Colonic mucosa (tissue), 4 donors: ENCODE measurements at places on chromosomes 12 and 14.

GRCh38 chr12:92208613-92209121 is 63.0 kb upstream of the BTG1 start:
- DNase-seq: peak; percentile 29

GRCh38 chr14:32368107-32368506 is 39.0 kb downstream of the AKAP6 start:
- DNase-seq: no peak

- DNase-seq: peak; percentile 77
Observed at GRCh38 chr12:13534645-13535398, 338.3 kb downstream of the EMP1 start.

- DNase-seq: peak; percentile 23
Observed at GRCh38 chr14:69694730-69695281, 72.1 kb upstream of the SRSF5 start.

DNA sequence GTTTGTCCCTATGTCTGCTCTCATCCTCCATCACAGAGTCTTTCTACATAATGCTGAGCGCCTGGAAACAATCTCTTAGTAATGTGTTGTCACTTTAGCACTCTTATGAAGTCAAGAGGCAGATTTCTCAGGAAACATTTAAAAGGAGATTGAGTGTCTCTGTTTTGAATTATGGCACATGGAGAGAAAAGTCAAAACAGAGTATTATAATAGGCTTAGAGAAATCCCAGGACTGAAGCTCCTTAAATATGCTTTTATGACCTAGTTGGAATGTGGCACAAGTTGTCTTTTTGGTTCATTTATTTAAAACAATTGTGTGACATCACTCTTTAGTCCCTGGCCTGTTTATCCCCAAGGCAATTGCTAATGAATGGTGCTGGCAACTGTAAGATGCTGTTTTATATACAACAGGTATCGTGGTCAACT is 117.8 kb upstream of the HIF1A start:
- no peak for DNase-seq

- DNase-seq: no peak
Observed at GRCh38 chr12:29316752-29317151, 64.2 kb downstream of the ERGIC2 start.

GRCh38 chr14:95233702-95234241 is 76.4 kb upstream of the DICER1 start:
- no peak for DNase-seq

DNA sequence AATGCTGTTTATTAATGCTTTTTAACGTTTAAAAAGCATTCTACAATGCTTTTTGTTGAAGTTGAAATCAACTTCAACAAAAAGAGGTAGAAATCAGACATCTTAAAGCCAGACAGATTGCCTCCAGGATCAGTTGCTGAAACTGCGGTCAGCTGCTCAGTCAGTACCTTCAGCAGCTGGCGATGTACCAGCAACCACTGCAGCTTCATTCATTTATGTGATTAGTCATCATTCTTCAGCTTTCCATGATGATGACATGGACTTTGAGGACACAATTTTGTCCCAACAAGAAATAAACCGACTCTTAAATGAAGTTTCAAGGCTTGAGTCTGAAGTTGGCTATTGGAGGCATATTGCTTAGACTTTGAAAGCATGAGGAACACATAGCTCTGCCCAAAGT is 31.5 kb upstream of the NUAK1 start:
- no peak for DNase-seq

GRCh38 chr14:75247286-75247922 is 31.2 kb upstream of the FOS start:
- DNase-seq: no peak

DNA sequence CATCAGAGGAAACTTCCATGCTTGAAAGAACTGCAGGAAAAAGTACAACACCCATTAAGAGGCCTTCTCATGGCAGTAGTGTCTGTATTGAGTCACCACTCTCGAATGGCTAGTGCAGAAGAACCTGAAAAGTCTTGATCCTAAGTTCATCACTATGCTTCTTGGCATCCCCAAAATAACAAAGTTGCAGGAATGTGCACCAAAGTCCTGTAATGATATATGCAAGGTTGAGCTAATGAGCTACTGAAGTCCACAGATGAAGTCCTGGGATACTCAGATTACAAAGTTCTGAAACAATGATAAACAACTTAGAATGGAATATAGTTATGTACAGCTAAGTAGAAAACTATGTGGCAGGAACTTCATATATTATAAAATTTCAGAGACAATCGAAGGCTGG is 545.4 kb downstream of the FOXG1 start:
- no peak for DNase-seq

- DNase-seq: no peak
Observed at GRCh38 chr14:104638190-104638589, 33.6 kb upstream of the TMEM179 start.

GRCh38 chr14:75430116-75430515 is 2.3 kb downstream of the JDP2 start:
- peak; percentile 32 for DNase-seq

GRCh38 chr12:90112666-90113065 is 404.0 kb upstream of the ATP2B1 start:
- DNase-seq: no peak

DNA sequence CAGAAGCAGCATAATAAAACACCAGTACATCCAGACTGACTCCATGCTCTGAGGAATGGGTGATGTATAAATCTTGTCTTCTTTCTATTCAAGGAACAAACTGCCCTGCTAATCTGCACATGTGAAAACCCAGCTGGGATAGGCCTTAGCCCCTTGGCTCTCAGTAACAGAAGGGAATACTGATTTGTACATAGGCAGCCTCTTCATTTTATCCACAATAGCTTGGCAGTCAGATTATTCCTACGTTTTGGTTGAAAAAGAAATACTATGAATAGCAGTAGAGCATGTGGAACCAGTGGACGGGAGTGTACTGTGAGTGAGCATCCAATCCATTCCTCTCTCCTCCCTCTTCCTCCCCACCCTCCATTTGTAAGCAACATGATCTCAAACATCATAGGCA is 113.5 kb upstream of the ARHGAP5 start:
- DNase-seq: no peak

- DNase-seq: no peak
Observed at GRCh38 chr12:52499806-52500560, 6.9 kb upstream of the KRT6A start.

DNA sequence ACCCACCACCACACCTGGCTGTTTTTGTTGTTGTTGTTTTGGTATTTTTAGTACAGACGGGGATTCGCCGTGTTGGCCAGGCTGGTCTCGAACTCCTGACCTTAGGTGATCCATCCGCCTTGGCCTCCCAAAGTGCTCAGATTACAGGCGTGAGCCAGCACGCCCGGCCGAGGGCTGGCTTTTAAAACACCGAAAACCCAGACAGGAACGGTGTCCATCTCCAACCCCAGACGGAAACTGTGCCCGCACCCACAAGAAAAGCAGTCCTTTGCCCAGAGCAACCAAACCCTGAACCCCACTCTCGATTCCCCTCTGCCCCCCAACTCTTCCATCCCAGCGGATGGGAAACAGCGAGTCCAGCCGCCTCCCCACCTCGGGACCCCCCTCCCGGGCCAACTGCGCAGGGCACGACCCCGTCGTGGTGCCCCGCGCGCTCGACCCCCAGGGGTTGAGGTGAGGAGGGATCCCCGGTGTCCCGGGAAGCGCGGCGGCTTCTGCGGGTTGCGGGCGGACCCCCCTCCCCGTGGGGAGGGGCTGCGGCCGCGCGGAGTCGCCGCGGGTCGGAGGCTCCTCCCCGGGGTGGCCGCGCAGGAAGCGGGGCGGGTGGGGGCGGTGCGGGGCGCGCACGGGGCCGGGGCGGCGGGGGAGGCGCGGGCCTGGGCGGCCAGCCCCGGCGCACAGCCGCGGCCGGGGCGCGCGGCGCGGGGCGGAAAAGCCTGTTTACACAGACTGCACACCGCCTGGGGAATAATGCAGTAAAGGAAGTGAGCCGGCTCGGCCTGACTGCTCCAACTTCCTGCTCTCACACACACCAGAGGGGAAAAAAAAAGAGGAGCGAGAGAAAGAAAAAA is at the start of gene ELK3:
ELK3 (plus strand) TSS at position 651 of the 851 bp plus-strand sequence.
- peak; percentile 75 for DNase-seq

DNA sequence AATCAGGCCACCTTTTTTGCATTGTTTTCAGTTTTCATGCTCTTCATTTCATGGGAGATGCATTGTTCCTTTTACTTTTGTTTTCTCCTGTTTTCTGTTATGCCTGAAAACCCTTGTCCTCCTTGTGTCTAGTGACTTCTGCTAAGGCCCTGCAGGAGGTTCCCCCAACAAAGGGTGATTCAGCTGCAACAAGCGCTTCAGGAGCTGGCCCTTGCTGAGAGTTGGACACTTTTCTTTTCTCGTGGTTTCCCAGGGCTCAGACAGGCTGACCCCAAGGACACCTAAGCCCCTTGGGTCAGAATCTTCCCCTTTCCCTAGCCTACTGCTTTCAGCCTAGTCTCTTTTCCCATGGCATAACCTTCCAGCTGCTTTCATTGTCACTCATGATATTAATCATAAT is 98.9 kb downstream of the PLXNC1 start:
- DNase-seq: no peak

- no peak for DNase-seq
Observed at GRCh38 chr12:10624605-10625004, 11.2 kb upstream of the MAGOHB start.

- DNase-seq: no peak
Observed at GRCh38 chr12:120075034-120075616, 41.4 kb downstream of the RAB35 start.

- peak; percentile 47 for DNase-seq
Observed at GRCh38 chr14:22814941-22815713, at the start of gene SLC7A7. SLC7A7 (minus strand) TSS chr14:22815435; CDS start chr14:22813398, 2,037 bp downstream.

GRCh38 chr12:3271639-3272038 is 194.5 kb downstream of the TSPAN9 start:
- DNase-seq: no peak

GRCh38 chr12:76990716-76991115 is 74.7 kb downstream of the E2F7 start:
- DNase-seq: no peak

DNA sequence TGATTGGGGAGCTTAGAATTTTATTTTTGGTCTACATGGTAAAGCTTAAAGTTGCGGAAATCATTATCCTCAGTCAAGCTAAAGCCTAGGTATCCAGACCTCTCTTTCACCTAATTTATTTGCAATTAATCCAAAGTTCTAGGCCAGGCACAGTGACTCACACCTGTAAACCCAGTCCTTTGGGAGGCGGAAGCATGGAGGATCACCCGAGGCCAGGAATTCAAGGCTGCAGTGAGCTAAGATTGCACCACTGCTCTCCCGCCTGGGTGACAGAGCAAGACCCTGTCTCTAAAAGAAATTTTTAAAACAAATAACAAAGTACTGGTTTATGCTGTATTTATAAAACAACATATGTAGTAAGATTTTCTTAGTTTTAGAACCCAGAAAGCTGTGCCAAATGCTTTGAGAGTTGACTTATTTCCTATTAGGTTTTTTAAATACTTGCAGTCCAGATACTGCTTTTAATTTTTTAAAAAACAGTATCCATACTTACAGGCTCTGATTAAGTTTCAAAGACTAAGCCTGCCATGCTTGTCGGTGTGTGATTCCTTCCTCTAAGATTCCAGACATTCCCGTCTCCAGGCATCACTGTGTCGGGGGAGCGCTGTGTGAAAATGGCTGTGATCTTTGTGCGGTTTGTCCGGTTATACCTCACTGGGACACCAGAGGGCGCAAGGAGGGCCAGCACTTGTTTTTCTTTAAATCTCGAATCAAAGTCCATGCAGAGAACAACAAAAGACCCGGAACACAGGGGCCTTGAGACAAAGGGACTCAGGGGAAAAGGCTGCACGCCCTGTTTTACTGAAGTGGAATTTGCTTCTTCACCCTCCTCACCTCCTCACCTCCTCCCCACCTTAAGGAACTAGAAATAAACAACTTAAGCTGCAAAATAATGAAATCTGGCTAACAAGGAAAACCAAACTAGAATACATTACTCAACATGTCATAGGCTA is 24.6 kb upstream of the TMPO start:
- DNase-seq: peak; percentile 95

DNA sequence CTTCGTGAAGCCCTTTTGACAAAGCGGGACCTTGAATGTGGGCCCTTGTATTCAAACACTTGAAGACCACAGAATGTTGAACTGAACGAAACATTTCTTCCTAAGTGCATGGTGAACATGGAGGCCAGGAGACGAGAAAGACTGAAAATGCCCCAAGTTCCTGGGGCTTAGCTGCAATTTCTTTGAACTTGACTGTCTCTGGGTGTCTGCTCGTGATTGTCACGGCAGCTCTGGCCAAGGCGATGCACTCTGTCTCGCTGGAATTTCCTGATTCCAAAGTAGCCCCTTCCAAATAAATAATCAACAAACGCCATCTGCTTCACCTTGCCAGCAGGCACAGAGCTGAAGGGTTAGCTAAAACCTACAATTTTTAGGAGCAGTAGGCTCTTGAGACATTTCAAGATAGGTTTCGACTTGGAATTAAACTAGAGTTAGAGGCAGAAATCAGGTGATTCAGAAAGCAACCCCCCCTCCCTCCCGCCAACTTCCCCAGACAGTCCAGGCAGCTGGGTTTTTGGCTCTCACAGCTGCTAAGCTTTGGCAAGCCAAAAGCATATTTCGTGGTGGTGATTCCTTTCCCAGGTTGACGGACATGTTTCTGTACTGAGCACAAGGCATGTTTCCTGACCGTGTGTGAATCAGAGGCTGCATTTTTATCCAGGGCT is 13.5 kb upstream of the IRF2BPL start:
- DNase-seq: no peak

- DNase-seq: no peak
Observed at GRCh38 chr12:69513297-69513696, 43.1 kb downstream of the FRS2 start.

GRCh38 chr14:66619952-66620351 is 112.0 kb downstream of the GPHN start:
- DNase-seq: no peak

DNA sequence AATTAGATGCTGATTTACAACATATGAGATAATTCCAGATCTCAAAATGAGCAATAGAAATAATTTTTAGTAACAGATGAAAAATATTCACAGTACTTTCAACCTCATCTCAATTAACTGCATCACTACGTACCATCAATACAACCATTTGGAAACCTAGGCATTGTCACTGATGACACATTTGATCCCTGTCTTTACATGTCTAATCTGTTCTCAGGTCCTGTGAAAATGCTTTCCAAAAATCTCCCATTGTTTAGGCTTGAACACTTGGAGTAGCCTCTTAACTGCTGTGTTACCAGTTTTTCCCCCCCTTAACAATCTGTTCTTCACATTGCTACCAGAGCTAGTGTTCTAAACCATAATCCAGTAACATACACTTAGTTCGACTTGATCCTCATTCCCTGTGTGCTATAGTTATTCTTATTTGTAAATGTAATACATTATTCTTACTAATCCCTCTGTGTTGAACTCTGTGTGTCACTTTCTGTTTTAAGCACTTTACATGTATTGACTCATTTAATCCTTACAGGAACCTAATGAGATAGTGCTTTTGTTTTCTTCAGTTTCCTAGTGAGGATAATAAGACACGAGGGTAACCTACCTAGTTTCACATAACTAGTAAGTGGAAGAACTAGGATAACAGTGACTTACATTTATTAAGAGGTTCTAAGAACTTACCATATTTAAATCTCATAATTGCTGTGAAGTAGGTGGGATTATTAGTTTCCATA is 41.7 kb downstream of the LARP4 start:
- no peak for DNase-seq

- peak; percentile 70 for DNase-seq
Observed at GRCh38 chr12:6182279-6182898, 17.8 kb upstream of the CD9 start.
